ENCODE measurements at places on chromosomes 12 and 14. TPM values are rescaled to one million over a fixed set of nuclear protein-coding genes. Genes with fewer than 3 reads are reported as not detected.

DNA sequence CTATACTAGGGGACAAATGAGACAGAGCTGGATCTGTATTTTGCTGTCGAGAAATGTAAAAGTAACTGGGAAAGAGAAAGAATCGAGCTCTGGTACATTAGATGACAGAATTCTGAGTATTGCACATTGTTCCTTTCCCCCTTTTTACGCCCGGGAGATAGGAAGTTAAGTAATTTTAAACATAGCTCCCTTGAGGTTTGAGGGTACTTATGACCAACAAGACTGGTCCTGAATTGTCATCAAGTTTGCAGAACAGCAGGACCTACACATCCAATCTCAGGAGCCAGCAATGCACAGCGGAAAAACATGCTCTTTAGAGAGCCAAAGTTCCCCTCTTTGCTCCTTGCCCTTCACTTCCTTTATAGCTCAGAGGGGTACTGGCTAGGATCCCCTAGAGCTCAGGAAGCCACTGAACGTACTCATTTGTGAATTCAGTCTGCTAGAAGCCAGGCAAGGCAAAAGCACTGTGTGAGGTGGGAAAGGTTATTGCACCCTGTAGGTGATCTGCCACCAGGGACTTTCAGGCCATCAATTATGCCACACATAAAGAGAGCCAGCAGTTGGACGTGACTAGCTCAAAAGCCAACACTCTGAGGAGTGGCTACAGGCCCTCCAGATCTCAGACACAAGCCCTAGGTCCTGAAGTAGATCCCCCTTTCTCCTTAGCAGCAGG, 333.8 kb downstream of the KCNH5 start:
- no peaks in the 10 kb centered on the region for H3K4me1 ChIP-seq
- H3K4me3 ChIP-seq = no peak overlapping the region
- no peak for DNase-seq
- H3K27me3 ChIP-seq = no peaks in the 10 kb centered on the region
- H3K27ac ChIP-seq = no peak overlapping the region
- H3K36me3 ChIP-seq = no peaks in the 10 kb centered on the region

- peak overlapping the region; percentile 22 for H3K27ac ChIP-seq
- no peaks in the 10 kb centered on the region for H3K27me3 ChIP-seq
- no peak overlapping the region for H3K4me3 ChIP-seq
- H3K4me1 ChIP-seq = peaks cover 19% of the 10 kb centered on the region
These were observed 11.6 kb downstream of the CNOT2 start for GRCh38 chr12:70254846-70255245.

DNA sequence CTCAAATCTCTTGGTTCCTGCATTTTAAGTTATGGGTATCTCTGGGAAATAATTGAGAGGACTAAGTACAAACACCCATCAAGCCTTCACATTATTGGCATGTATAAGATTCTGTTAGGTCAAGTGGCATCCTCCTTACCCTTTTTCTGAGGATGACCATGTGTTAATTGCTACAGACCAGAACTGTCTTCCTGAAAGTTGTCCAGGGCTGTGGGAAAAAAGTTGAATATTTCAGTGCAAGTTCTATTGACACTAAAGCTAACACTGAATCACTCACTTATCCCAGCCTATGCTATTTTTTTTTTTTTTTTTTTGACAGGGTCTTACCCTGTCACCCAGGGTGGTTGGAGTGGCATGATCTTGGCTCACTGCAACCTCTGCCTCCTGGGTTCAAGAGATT, 130.1 kb upstream of the HIF1A start:
- no peaks in the 10 kb centered on the region for H3K27me3 ChIP-seq
- no peak for DNase-seq
- H3K36me3 ChIP-seq = no peaks in the 10 kb centered on the region
- no peak overlapping the region for H3K4me3 ChIP-seq

SLC4A8 gene
- total RNA-seq = 5.5 TPM

Measured in astrocyte (in vitro differentiated cells and primary cell).